Activated CD4-positive, alpha-beta T cell treated with anti-CD3 and anti-CD28 coated beads for 36 hours (primary cell): ENCODE measurements at places on chromosomes 5 and 9. TPM values are rescaled to one million over a fixed set of nuclear protein-coding genes. Genes with fewer than 3 reads are reported as not detected.

The RNF180 gene
- 0.21 TPM for total RNA-seq

The TLX3 gene
- total RNA-seq = not detected

The CCNO gene
- not detected for total RNA-seq

The ROPN1L gene
- not detected for total RNA-seq

DNA sequence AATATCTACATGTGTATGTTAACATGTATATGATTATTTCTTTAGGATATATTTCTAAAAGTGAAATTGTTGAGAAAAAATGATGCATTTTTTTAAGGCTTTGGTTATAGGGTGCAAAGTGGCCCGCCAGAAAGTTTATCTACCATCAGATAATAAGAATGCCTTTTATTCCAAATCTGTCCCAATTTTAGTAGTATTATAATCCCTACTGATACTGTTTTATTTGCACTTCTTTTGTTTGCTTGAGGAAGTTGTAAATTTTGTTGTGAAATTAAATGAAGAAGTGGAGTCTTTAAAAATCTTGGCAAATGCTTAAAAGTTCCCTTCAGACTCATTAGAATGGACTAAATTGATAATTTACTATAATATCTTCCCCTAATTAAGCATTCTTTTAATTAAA lies 73.0 kb downstream of the NIPBL start:
- H3K4me1 ChIP-seq = peaks cover 47% of the 10 kb centered on the region
- DNase-seq = no peak
- no peaks in the 10 kb centered on the region for H3K27me3 ChIP-seq
- H3K27ac ChIP-seq = no peak overlapping the region
- no peaks in the 10 kb centered on the region for H3K36me3 ChIP-seq

- peaks cover 16% of the 10 kb centered on the region for H3K27me3 ChIP-seq
- H3K36me3 ChIP-seq = no peaks in the 10 kb centered on the region
- H3K4me3 ChIP-seq = no peak overlapping the region
- H3K4me1 ChIP-seq = peaks cover 2% of the 10 kb centered on the region
- no peak for DNase-seq
Observed at GRCh38 chr9:14156046-14156445, 157.9 kb downstream of the NFIB start.

DNA sequence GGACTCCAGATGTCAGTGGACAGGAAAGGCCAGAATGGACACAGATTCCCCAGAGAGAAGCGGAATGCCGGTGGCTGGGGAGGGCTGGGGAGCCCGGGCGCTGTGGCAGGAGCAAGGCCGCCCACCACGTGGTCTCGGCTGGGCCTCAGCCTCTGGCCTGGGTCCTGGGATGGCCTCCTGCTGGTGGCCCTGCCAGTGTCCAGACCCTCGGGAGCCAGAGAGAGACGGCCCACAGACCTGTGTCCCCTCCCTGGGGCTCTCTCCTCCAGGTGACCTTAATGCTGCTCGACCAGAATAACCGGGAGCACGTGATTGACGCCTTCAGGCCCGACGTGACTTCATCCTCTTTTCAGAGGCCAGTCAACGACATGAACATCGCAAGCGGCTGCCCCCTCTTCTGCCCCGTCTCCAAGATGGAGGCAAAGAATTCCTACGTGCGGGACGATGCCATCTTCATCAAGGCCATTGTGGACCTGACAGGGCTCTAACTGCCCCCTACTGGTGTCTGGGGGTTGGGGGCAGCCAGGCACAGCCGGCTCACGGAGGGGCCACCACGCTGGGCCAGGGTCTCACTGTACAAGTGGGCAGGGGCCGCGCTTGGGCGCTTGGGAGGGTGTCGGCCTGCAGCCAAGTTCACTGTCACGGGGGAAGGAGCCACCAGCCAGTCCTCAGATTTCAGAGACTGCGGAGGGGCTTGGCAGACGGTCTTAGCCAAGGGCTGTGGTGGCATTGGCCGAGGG lies 19.0 kb downstream of the FBXW5 start:
- peaks cover 24% of the 10 kb centered on the region for H3K36me3 ChIP-seq
- DNase-seq = no peak
- no peak overlapping the region for H3K4me3 ChIP-seq

- DNase-seq = peak; percentile 84
- H3K36me3 ChIP-seq = no peaks in the 10 kb centered on the region
- H3K27me3 ChIP-seq = no peaks in the 10 kb centered on the region
- H3K27ac ChIP-seq = peak within 1 kb of the TSS; percentile 81
- H3K4me3 ChIP-seq = peak within 1 kb of the TSS; percentile 74
Observed at GRCh38 chr9:126860077-126860756, at the start of gene ZBTB34. Gene ZBTB34 (plus strand): TSS chr9:126860639. CDS start chr9:126879400, 18,761 bp downstream.

GRCh38 chr5:56421246-56422075 lies 188.3 kb upstream of the ANKRD55 start:
- H3K4me3 ChIP-seq = no peak overlapping the region
- H3K4me1 ChIP-seq = no peaks in the 10 kb centered on the region
- no peak for DNase-seq
- H3K27me3 ChIP-seq = no peaks in the 10 kb centered on the region
- H3K27ac ChIP-seq = no peak overlapping the region

GRCh38 chr5:73351593-73351992 lies 97.0 kb downstream of the FOXD1 start:
- H3K27me3 ChIP-seq = peaks cover 40% of the 10 kb centered on the region
- H3K4me3 ChIP-seq = no peak overlapping the region
- no peak overlapping the region for H3K27ac ChIP-seq

GRCh38 chr9:85522459-85523092 lies 219.2 kb downstream of the AGTPBP1 start:
- H3K27ac ChIP-seq = no peak overlapping the region
- peaks cover 41% of the 10 kb centered on the region for H3K27me3 ChIP-seq
- H3K36me3 ChIP-seq = no peaks in the 10 kb centered on the region
- DNase-seq = peak; percentile 60

DNA sequence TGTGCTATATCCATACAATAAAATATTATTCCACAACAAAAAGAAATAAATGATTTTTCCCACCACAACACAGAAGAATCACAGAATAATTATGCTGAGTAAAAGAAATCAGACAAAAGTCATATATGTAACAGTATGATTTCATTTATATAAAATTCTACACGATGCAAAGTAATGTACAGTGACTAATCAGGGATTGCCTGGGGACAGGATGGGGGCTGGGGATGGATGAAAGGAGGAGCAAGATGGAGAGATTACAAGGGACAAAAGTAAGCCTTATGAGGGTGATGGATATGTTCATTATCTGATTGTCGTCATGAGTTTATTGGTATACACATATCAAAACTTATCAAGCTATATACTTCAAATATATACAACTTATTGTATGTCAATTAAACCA lies 154.0 kb downstream of the FBN2 start:
- H3K4me3 ChIP-seq = no peak overlapping the region

GRCh38 chr5:157469687-157470086 lies 9.7 kb downstream of the NIPAL4 start:
- H3K27ac ChIP-seq = no peak overlapping the region
- peaks cover 13% of the 10 kb centered on the region for H3K4me1 ChIP-seq
- no peaks in the 10 kb centered on the region for H3K27me3 ChIP-seq
- H3K4me3 ChIP-seq = no peak overlapping the region
- DNase-seq = no peak

DNA sequence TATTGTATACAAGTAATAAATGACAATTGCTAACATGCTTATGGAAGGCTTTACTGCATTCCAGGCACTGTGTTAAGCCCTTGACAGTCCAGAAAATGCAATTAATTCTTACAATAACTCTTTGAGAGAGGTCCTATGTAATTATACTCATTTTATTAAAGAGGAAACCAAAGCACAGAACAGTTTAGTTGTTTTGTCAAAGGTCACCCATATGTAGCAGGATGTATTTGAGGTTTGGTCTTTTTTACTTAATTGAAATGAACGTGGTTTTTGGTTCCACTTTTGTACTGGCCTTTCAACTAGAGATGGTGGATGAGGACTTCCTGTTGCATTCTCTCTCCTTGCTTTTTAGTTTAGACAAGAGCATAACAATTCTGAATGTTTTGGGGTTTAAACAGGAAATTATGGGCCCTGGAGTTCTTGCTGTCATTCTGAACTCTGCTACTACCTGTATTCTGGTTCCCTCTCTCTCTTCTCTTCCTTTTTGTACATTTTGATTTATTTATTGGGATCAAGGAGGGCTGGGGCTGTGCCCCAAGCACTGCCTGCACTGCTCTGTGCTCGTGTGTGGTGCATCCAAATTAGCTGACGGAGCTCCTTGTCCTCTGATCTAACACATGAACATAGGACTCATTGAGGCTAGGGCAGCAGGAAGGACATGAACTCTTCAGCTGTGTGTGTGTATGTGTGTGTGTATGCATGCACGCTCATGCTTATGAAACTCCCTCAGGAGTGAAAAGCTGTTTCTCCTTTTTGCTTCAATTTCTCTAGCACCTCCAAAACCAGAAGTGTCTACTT lies 47.4 kb downstream of the SLC28A3 start:
- H3K27me3 ChIP-seq = peaks cover 3% of the 10 kb centered on the region
- no peaks in the 10 kb centered on the region for H3K36me3 ChIP-seq
- no peak overlapping the region for H3K4me3 ChIP-seq
- peak overlapping the region; percentile 98 for H3K27ac ChIP-seq
- peak; percentile 22 for DNase-seq

DNA sequence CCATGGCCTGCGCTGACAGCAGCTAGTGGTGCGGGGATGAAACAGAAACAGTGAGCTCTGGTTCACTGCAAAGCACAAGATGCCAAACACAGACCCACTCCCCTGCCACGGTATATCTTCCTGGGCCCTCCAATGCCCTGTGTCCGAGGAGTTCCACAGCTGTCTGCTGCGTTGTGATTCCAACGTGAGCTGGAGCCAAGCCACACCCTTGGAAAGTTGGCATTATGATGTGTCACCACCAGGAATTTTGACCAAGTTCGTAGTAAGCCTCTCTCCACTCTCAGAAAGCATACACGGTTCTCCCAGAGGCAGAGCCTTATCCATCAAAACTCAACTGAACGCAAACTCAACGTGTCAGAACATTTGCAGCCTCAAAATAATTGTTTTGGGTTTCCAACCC lies 55.6 kb downstream of the MACROH2A1 start:
- no peak for DNase-seq
- no peaks in the 10 kb centered on the region for H3K4me1 ChIP-seq
- H3K36me3 ChIP-seq = peaks cover 37% of the 10 kb centered on the region
- no peak overlapping the region for H3K4me3 ChIP-seq

DNA sequence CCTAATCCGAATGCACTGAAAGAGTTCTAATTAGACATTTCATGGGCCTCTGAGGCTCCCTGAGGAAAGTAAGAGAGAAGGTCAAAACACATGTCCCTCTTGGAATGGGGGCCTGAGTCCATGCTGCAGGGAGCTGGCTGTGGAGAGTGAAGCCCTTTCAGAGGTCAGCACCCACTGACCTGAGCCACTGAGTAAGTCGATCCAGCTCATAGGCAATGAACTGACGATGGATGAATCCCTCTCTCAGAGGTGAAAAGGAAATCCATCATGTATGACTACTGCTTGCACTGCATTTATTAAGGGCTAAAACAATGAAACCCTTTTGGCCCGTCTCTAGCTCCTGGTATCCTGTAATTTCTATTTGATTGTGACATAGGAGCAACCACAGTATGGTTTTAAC lies 288.9 kb upstream of the VLDLR start:
- no peak overlapping the region for H3K4me3 ChIP-seq
- H3K36me3 ChIP-seq = no peaks in the 10 kb centered on the region
- no peak for DNase-seq
- no peaks in the 10 kb centered on the region for H3K4me1 ChIP-seq
- H3K27ac ChIP-seq = no peak overlapping the region

- H3K27ac ChIP-seq = peak overlapping the region; percentile 92
- peak overlapping the region; percentile 52 for H3K4me3 ChIP-seq
- peaks cover 99% of the 10 kb centered on the region for H3K36me3 ChIP-seq
- no peak for DNase-seq
- peaks cover 98% of the 10 kb centered on the region for H3K4me1 ChIP-seq
Observed at GRCh38 chr5:170289121-170289520, 8.5 kb downstream of the LCP2 start.

DNA sequence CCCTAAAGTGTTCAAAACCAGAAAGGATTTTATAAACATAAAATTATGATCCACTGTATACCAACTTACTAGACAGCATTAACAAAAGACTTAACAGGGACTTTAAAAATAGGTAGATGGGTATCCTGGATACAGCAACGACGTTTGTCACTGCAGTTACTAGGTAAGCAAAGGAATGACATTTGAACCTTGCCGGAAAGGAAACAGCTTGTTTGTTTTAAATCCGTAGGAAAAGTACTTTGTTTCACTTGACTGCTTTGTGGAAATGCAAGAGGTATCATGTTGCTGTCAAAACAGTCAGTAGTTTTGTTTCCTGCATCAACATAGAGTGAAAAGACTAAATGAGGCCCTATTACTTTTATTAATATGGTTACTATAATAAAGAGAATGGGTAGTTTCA lies 122.9 kb downstream of the CDC42SE2 start:
- peak overlapping the region; percentile 74 for H3K27ac ChIP-seq
- H3K27me3 ChIP-seq = no peaks in the 10 kb centered on the region
- no peak for DNase-seq
- H3K4me3 ChIP-seq = no peak overlapping the region
- peaks cover 62% of the 10 kb centered on the region for H3K36me3 ChIP-seq

GRCh38 chr9:111482694-111483438 lies 1.3 kb downstream of the ECPAS start:
- peaks cover 32% of the 10 kb centered on the region for H3K4me1 ChIP-seq
- H3K27ac ChIP-seq = peak overlapping the region; percentile 82
- peak overlapping the region; percentile 81 for H3K4me3 ChIP-seq

- no peak overlapping the region for H3K27ac ChIP-seq
- no peaks in the 10 kb centered on the region for H3K36me3 ChIP-seq
- peaks cover 3% of the 10 kb centered on the region for H3K27me3 ChIP-seq
- no peak overlapping the region for H3K4me3 ChIP-seq
- no peaks in the 10 kb centered on the region for H3K4me1 ChIP-seq
Observed at GRCh38 chr9:133248726-133249295, 26.2 kb downstream of the ABO start.

GRCh38 chr5:71836559-71837112 lies 117.6 kb downstream of the CARTPT start:
- H3K27me3 ChIP-seq = no peaks in the 10 kb centered on the region
- H3K4me1 ChIP-seq = no peaks in the 10 kb centered on the region
- no peak overlapping the region for H3K27ac ChIP-seq
- H3K4me3 ChIP-seq = no peak overlapping the region

DNA sequence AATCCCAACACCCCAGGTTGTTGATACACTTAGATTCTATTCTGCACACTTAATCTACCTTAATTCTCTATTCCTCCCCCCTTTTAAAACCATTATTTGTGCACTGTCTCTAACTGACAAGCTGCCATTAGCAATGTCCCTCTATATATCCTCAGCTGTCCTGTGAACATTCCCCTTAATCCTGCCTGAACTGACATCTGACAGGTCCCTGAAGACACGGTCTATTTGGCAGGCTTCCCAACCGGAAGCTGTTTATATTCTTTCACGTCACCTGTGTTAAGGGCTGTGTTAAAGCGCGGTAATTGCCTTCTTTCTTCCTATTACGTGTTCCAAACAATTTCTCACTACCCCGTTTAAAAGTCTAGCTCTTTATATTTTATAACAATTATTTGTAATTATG lies 277.3 kb downstream of the CDH9 start:
- H3K4me3 ChIP-seq = no peak overlapping the region
- DNase-seq = no peak
- H3K4me1 ChIP-seq = no peaks in the 10 kb centered on the region

- no peaks in the 10 kb centered on the region for H3K4me1 ChIP-seq
- H3K27ac ChIP-seq = no peak overlapping the region
- no peaks in the 10 kb centered on the region for H3K27me3 ChIP-seq
- no peak for DNase-seq
- no peak overlapping the region for H3K4me3 ChIP-seq
Observed at GRCh38 chr5:137796279-137796678, 42.1 kb upstream of the HNRNPA0 start.
